ENCODE measurements at places on chromosomes 13 and 19.

DNA sequence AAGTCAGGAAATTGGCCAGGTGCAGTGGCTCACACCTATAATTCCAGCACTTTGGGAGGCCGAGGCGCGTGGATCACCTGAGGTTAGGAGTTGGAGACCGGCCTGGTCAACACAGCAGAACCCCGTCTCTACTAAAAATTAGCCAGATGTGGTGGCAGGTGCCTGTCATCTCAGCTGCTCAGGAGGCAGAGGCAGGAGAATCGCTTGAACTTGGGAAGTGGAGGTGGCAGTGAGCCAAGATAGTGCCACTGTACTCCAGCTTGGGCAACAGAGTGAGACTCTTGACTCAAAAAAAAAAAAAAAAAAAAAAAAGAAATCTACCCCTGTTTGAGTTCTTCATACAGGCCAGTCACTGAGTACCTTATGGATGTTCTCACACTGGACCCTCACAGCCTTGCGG lies 42.0 kb downstream of the SLC15A1 start:
- no peak for DNase-seq

DNA sequence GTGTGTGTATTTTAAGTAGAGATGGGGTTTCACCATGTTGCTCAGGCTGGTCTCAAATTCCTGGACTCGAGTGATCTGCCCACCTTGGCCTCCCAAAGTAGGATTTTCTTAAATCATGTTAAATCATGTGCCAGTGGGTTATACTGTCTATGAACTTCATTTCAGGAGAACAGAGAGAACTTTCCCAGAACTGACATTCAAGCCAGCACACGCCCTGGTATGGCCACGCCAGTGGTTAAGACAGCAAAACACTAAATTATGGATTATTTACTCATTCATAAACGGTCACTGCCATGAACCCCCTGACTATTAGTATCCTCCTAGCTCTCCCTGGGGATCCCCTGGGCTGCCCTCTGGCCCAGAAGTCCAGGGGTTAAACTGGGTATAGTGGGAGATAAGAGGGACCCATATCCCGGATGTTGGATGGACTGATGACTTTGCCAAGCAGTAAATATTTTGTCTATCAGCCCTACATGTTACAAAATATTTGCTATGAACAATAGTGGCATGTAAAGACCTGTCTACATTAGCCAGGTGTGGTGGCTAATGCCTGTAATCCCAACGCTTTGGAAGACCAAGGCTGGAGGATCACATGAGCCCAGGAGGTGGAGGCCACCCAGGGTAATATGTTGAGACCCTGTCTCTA lies 16.1 kb upstream of the STRN4 start:
- no peak for DNase-seq

GRCh38 chr13:102704238-102705058 lies 9.6 kb upstream of the METTL21C start:
- no peak for DNase-seq

GRCh38 chr19:5048727-5049553 lies 80.0 kb downstream of the KDM4B start:
- DNase-seq, result no peak

DNA sequence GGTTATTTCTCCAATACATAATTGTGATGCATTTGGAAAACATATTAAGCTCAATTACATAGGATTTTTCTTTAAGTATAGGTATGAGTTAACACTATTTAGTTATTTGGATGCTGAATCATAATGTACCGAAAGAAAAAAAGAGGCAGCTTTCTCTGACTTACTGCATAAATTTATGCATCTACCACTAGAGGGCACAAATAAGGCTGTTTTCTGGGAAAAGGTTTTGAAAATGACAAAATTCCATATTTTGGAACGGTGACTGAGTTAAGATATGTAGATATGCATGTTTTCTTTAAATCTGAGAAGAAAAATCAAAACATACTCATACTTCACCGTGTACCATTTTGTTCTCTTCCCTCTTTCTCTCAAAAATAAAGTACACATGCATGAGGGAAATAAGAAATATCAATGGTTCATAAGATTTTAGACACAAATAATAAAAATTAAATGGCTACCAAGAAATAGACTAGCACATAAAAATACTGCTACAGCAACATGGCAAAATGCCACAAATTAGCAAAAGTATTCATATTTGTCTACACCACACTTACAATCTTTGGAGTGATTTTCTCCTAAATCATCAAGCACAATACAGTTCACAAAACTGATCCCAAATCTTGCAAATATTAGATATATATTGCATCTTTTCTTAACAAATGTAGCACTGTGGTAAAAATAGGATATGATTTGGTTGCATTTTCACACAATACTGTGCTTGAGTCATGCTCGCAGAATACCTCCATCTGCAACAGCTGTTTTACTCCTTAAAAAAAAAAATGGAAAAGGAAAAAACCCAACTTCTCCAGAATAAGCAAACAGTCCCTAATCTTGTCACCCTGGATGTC lies 260.0 kb downstream of the FGF14 start:
- DNase-seq, result no peak

- no peak for DNase-seq
These were observed 37.6 kb upstream of the HOMER3 start for GRCh38 chr19:18978616-18979015.

DNA sequence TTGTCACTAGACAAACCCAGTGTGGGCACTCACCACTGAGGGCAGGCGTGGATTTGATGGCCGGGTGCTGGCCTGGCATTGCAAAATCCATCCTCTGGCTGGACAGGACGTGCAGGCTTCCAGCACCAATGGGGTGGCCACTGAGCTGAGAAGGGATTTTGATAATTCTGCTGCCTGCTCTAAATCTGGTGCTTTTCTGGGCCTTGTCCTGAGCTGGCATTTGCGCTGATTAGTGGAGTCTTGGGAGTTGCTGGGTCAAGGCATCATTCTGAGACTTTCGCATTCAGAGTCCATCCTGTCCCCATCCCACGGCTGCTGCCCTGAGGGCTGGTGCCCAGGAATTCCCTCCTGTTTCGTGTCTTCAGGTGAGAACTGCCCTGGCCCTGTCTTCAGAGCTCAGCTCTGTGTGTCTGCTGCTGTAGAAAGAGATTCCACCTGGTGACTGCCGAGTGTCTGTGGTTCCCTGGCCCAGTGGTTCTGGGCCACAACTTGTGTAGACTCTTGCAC lies 65.9 kb upstream of the MCF2L start:
- no peak for DNase-seq

- DNase-seq, result no peak
These were observed 1.1 kb upstream of the CBLC start for GRCh38 chr19:44776402-44777096.

DNA sequence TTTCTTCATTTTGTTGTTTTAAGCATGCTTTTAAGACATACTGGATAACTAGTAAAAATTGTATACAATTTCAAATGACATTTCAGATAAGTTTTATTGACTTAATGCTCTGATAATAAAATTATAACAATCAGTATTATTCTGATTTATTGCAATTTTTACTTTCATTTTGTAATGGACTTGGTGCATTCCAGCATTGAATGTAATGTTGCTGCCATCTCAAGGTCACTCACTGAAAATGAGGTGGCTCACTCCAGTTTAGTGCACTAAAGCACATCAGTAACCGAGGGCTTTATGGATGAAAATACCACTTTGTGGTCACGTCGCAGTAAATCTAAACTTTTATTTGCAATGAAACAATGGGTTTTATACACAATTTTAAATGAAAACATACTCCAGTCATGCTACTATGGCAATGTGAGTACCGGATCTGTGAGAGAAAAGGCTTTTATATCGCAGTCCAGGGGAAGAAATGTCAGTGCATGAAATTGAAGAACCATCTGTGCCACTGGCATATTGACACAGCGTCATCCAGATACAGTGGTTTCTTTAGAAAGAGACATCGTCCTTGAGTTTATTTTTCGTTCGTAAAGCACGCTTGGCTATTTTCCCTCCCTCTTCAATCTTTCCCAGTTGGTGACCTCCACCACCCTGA lies 20.7 kb upstream of the ZNF507 start:
- no peak for DNase-seq

DNA sequence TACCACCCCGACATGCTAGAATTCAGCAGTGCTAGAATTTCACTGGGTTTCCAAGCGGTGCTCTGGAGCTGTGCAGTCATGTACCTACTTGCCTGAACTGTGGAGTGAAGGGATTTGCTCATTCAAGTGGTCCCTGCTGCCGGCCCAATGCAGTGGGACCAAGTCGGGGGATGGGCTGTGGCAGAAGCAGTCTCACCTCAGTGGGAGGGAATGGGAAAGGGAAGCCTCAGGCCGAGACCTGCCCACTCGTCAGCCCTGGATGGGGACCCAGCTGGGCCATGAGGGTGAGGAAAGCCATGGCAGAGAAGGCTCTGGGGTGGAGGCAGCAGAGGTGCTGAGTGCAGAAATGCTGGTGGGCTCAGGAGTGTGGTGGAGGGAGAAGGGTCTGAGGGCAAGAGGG lies 14.9 kb downstream of the KLHL26 start:
- DNase-seq, result no peak

DNA sequence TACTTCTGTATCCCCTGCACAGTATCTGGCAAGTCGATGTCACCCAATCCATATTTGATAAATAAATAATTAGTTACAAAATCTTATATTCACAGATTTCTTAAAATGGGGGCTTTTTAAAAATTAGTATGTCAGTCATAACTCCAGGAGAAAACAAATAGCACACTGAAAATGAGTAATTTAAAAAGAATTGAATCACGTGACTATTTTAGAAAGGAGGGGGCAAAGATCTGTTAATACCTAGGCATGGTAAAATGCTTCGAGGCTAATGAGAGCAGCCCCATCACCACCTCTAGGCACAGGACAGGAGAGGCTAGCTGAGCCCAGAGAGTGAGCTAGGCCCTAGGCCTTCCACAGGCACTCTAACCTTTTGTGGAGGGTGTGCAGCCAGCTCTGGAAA lies 94.7 kb downstream of the FREM2 start:
- no peak for DNase-seq

GRCh38 chr13:48725271-48725670 lies 71.5 kb downstream of the CYSLTR2 start:
- no peak for DNase-seq

- no peak for DNase-seq
These were observed 8.9 kb upstream of the FAM124A start for GRCh38 chr13:51213173-51213728.

DNA sequence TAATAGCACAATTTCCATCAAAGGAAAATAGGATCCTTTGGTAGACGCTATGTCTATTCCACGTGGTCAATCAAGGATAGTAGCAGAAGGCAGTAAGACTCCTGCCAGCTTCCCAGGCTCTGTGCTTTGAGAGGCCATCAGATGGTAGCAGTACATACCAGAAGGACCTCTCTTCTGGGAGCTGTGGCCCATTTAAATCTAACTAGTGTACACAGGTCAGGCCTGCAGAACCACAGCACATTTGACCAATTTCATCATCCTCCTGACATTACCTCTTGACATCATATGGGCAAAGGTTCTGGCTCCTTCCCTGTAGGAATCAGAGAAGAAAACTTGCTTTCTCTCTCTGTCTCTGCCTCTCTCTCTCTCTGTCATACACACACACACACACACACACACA lies 229.6 kb upstream of the HTR2A start:
- DNase-seq, result no peak

DNA sequence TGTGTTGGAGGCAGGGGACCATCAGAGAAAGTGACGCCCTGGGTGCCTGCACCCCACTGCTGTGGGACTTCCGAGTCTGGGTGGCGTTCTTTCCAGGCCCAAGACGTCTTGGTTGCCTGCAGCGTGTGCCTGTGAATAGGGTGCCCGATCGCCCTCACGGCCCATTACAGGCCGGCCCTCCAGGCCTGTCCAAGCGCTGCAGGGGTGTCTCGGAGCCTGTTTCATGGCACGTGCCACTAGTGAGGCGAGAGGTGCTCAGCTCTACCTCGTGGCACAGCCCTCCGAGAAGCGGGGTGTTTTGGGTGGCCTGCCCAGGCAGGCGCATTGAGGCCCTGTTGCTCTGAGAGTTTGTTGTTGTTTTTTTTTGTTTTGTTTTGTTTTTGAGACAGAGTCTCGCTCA lies 30.1 kb downstream of the DOT1L start:
- DNase-seq, result no peak

GRCh38 chr13:48839171-48839570 lies 136.5 kb upstream of the FNDC3A start:
- DNase-seq, result no peak

GRCh38 chr13:113785051-113786010 lies 26.3 kb downstream of the TMEM255B start:
- DNase-seq, result no peak

GRCh38 chr13:42971691-42972347 lies 20.2 kb downstream of the EPSTI1 start:
- DNase-seq, result no peak

DNA sequence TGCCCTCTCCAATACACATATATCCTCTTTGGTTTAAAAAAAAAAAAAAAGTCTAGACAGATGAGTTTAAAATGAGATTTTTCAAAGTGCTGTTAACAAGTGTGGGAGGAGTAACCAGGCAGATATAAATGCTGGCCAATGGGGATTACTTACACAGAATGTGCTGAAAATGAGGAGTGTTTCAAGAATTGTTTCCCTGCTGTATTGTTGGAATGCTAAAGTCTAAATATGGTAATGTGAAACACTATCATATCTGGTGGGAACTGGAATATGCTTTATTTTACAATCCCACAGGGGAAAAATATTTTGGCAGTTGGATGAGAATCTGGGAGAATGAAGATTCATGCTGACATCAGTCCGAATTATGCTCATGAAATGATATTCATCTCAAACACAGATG lies 250.7 kb downstream of the DCT start:
- DNase-seq, result no peak

- DNase-seq, result no peak
These were observed 7.1 kb upstream of the DHRS12 start for GRCh38 chr13:51811046-51811445.

DNA sequence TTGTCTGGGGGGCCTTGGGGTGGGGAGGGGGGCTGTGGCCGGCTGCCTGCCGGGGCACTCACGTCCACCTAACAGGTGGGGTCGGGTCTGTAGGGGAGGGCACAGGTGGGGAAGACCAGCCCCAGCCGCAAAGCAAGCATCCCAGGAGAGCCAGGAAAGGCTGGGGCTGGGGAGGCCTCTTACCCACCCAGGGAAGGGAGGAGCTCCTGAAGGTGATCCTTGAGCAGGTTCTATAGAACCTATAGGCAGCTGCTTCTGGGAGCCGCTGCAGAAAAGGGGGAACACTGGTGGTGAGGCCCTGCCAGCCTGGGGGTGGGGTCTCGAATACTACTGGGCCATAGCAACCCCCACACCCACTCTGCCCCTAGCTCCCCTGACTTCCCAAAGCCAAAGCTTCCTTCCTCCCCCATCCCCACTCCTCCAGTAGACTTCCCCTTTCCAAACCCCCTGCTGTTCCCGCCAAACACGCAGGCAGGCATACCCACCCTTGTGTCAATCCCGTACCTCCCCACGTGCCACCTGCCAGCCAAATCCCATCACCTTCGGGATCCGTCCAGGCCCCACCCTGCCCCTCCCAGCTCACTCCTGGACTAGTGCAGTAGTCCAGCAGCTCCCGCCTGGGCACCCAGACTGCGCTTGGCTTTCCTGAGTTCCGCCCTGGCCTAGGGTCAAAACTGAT lies 5.6 kb downstream of the KLF16 start:
- DNase-seq, result no peak

- DNase-seq, result no peak
These were observed 56.1 kb downstream of the KCNRG start for GRCh38 chr13:50071379-50071778.

GRCh38 chr13:91232716-91233115 lies 114.8 kb upstream of the MIR17HG start:
- DNase-seq, result no peak

- DNase-seq, result no peak
These were observed 22.8 kb upstream of the BCL3 start for GRCh38 chr19:44725684-44726083.

GRCh38 chr19:674282-675151 lies 1.7 kb upstream of the FSTL3 start:
- no peak for DNase-seq

- peak; percentile 30 for DNase-seq
These were observed 533 bp downstream of the ZNF544 start for GRCh38 chr19:58229255-58229639.

GRCh38 chr13:104086759-104087158 lies 1020.5 kb upstream of the SLC10A2 start:
- no peak for DNase-seq
